CD4-positive, alpha-beta memory T cell (primary cell): ENCODE measurements at places on chromosomes 11 and 22.

GRCh38 chr11:61627850-61628661 lies 47.2 kb upstream of the SYT7 start:
- no peak for DNase-seq

GRCh38 chr22:39925273-39925672 lies 24.4 kb downstream of the GRAP2 start:
- DNase-seq, result no peak

DNA sequence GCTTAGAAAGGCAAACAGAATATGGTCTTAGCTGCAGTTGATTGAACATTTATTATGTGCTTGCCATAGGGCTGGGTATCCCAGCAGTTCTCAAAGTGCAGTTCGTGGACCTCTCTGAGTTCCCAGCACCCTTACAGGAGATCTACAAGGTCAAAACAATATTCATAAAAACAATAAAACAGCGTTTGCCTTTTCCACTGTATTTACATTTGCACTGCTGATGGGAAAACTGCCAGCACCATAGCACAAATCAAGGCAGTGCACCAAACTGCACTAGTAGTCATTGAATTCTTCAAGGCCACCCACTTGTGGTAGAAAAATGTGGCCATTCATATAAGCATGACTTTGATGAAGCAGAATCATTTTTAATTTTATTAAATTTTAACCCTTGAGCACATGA lies 128.1 kb downstream of the CCDC34 start:
- DNase-seq, result no peak

GRCh38 chr11:19666951-19667350 lies 45.7 kb upstream of the NAV2 start:
- no peak for DNase-seq

DNA sequence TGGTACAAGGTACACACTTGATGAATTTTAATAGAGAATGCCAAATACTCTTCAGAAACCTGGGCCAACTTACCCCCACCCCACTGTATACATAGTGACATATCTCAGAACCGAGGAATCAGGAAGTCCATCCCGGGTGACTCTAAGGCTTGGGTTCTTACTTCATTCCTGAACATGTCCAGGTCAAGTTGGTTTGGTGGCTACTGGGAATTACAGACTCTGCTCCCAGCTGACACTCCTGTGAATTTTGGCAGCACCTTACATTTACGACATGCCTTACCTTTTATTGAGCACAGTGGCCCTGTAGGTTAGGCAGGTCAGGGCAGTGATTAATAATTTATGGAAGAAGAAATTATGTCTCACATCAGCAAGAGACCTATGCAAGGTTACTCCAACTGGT lies 70.1 kb upstream of the LDLRAD3 start:
- no peak for DNase-seq

- DNase-seq, result no peak
These were observed 10.9 kb upstream of the GAL start for GRCh38 chr11:68673306-68673945.

DNA sequence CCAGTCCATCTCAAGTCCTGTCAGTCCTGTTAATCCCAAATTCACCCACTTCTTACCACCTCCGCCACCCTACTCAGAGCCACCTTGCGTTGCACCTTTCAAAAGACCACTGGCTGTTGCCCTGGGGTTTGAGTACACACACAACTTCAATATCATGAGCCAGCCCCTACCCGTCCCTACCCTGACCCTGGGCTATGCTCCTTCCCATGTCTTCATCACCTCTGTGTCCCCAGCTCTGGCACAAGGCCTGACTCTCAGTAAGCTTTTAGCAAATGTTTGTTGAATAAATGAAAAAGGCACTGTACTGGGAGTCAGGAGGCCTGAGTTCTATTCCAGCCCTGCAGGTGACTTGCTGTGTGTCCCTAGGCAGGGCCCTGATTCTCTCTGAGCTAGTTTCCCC lies 26.5 kb downstream of the OTOG start:
- DNase-seq, result no peak

GRCh38 chr22:43828998-43829782 lies 17.1 kb upstream of the EFCAB6 start:
- no peak for DNase-seq

- DNase-seq, result no peak
These were observed 193.0 kb downstream of the MSANTD4 start for GRCh38 chr11:105829084-105829483.

- DNase-seq, result no peak
These were observed 25.7 kb upstream of the MRPL17 start for GRCh38 chr11:6708876-6709275.

DNA sequence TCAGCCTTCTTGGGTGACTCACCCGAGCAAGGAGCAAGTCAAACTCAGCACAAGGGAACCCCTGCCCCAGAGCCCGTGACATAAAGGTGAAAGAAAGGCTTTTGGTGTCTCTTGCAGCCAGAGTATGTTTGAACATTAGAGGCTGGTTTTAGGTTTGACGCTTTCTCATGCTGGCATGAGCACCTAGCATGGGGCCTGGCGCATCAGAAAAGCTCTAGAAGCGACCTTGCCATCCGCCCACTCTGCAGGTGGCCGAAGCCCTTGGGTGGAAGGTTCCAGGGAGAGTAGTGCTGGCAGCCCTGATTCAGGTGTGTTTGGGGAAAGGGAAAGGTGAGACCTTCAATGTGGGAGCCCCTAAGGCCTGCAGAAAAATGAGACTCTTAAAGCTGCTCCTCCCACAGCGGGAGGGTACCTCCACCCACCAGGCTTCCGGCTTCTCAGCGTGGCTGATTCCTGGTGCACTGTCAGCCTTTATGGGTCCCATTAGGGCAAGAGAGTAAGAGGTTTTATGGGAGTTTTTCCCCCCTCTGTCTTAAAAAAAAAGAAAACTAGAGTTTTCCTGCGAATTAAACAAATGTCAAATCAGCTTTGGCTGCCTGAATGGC lies 88.4 kb downstream of the GRIK4 start:
- no peak for DNase-seq

DNA sequence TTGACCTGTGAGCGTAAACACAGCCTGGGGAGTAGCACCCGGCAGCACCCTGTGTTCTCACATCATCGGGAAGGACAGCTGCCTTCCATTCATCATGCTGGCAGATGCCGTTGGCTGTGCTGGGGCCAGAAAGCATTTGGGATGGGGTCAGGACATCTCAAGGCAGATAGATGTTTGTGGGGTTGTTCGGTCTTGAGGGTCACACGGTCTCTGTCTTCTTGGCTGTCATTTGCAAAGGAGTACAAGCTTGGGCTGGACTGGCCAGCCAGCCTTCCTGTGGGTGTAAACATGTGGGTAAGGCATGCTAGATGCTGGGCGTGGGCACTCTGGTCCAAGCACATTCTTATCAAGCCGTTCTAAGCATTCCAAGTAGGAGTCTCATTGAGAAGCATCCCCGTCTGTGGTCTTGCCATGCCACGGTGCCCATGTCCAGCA lies 81.4 kb downstream of the TBC1D22A start:
- DNase-seq, result no peak

DNA sequence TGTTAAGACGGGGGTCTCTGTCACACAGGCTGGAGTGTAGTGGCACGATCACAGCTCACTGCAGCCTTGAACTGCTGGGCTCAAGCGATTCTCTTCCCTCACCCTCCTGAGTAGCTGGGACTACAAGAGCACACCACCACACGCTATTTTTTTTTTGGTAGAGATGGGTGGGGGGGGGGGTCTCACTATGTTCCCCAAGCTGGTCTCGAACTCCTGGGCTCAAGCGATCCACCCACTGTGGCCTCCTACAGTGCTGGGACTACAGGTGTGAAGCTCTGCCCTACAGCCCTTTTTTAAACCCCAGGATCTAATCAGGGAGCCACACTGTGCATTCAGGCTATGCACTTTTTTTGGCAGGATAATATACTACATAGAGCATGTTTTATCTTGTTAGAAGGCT lies 1.4 kb upstream of the DHCR7 start:
- no peak for DNase-seq

DNA sequence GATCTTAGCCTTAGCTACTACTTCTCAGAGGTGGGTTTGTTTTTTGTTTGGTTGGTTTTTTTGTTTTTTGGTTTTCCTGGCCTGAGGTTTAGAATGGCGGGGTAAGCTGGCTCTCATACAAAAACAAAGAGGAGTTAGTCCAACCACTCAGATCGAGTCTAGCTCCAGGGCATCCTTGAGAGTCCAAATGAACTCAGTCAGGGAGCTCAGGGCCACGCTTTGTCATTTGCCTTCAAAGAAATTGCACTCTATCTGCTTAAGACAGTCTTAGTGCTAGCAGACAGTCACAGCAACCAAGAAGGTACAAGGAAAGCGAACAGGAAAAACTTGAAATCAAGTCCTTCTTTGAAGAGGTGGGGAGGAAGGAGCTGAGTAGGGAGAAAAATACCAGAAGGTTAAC lies 11.1 kb downstream of the C11orf42 start:
- no peak for DNase-seq

DNA sequence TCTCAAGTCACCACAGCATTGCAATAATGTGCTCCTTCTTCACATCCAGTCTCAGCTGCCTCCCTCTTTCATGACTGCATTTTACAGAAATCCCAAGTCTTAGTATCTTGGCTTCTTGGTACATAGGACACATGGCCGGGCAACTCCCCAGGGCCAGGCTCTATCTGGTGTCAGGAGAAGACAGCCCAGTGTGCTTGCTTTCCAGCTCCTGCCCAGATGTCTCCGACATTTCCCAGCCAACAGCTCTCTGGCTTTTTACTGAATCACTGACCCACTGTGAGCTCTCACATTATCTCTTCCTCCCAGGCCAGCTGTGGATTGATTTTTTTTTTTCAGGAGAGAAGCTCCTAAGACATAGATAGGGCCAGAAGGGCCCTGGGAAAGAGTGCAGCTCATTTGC lies 346.0 kb upstream of the C11orf87 start:
- DNase-seq, result no peak

DNA sequence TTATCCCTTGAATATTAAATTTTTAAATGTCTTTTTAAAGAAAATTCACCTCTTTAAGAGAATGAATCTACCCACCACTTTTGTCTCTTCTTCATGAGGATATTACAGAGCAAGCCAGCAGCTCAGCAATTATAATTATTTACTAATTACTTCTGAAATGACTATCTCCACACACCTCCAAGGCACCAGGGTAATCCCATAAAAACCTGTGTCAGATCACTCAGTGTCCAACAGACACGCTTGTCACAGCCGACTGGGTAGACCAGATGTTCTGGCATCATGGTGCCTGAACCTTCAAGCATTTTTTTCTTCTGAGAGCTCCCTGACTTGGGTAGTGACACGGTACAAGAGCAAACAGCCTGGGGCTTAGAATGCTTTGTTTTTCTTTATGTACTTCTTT lies 61.4 kb downstream of the EFCAB6 start:
- no peak for DNase-seq

GRCh38 chr11:22347857-22348487 lies 9.8 kb downstream of the SLC17A6 start:
- DNase-seq, result no peak

DNA sequence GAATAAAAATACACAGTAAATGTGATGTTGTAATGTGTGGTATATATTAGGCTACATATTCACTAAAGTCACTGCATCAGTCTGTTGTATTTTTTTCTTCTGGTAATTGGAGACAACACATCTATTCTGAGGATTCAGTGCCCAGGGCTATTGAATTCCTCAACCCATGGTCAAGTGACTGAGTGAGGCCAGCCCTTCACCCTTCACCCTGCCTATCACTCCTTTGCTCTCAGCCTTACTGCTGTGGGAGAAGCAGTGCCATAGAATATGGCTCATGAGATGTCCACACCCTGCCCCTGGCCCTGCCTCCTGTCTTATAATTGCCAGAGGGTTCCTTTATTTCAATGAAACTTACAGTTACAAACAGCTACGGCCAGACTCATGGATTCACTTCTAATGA lies 295.6 kb downstream of the NTM start:
- no peak for DNase-seq

DNA sequence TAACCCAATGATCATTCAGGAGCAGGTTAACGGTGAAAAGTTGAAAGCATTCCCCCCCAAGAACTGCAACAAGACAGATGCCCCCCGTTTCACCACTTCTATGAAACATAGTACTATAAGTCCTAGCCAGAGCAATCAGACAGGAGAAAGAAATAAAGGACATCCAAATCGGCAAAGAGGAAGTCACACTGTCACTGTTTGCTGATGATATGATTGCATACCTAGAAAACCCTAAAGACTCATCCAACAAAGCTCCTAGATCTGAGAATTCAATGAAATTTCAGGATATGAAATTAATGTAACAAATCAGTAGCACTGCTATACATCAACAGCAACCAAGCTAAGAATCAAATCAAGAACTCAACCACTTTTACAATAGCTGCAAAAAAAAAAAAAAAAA lies 32.8 kb downstream of the PIWIL3 start:
- no peak for DNase-seq

- DNase-seq, result no peak
These were observed 659.8 kb upstream of the CCDC90B start for GRCh38 chr11:83945976-83946375.
